ENCODE measurements at places on chromosomes 7 and 10. TPM values are rescaled to one million over a fixed set of nuclear protein-coding genes. Genes with fewer than 3 reads are reported as not detected.

GRCh38 chr7:151276666-151277590 is 28.4 kb upstream of the SMARCD3 start:
- H3K4me1 ChIP-seq: peaks cover 14% of the 10 kb centered on the region
- peak overlapping the region; percentile 66 for H3K4me3 ChIP-seq
- peaks cover 19% of the 10 kb centered on the region for H3K27me3 ChIP-seq
- peak overlapping the region; percentile 37 for H3K27ac ChIP-seq

DNA sequence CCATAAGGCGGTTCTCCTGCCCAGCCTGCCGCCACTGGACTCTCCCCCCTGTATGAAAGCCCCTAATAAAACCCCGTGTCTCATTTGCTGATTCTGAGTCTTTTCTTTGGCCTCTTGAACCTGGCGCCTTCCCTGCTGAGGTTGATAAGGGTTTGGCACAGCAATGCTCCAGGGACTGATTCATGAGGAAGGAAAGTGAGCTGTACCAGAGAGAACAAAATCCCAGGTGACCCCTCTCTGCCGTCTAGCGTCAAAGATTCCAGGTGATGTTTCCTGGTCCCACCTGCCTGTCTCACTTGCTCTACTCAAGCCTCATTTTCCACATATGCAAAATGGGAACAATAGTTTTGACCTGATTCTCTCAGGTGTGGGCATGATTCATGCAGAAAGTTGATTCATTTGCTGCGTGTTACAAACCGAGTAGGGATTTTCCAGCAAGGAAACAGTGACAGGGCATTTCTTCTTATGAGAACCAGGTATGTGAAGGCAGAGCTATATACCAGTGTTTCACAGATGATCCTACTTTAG is 730.6 kb upstream of the IGFBP3 start:
- no peaks in the 10 kb centered on the region for H3K27me3 ChIP-seq
- no peaks in the 10 kb centered on the region for H3K36me3 ChIP-seq
- H3K4me1 ChIP-seq: no peaks in the 10 kb centered on the region
- no peak overlapping the region for H3K4me3 ChIP-seq
- no peak for DNase-seq
- no peak overlapping the region for H3K27ac ChIP-seq

DNA sequence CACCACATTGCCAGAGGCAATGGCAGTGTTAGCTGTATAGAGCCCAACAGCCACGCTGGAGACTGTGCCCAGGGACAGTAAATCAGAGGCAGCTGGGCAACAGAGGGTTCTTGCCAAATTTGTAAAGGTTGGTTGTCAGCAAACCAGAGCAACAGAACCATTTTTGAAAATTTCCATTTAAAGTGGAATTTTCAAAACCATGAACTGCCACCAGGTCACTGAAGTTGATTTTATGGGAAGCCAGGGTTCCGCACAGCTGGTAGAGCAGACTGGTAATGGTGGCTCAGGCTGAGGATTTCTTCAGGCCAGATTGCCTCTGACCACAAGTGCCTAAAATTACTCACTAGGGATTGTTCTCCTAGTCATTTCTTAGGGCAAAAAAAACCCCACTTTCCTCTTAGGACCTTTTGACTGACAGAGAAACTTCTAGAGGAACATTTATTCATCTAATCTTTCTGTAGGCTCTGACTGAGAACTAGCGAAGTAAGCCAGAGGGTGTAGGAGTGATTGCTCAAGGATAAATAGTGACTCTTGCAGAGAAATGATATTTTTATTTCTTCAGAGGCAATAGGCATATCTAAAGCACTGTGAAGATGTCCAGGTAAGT is 342.4 kb downstream of the BBS9 start:
- H3K27me3 ChIP-seq: no peaks in the 10 kb centered on the region
- H3K36me3 ChIP-seq: no peaks in the 10 kb centered on the region
- H3K4me3 ChIP-seq: no peak overlapping the region
- no peak for DNase-seq
- no peaks in the 10 kb centered on the region for H3K4me1 ChIP-seq

GRCh38 chr7:37311355-37311754 is 137.3 kb downstream of the ELMO1 start:
- peaks cover 53% of the 10 kb centered on the region for H3K4me1 ChIP-seq
- H3K27me3 ChIP-seq: no peaks in the 10 kb centered on the region
- H3K4me3 ChIP-seq: no peak overlapping the region

- H3K27ac ChIP-seq: no peak overlapping the region
- no peak for DNase-seq
- H3K4me1 ChIP-seq: no peaks in the 10 kb centered on the region
- H3K27me3 ChIP-seq: no peaks in the 10 kb centered on the region
- H3K4me3 ChIP-seq: no peak overlapping the region
Observed at GRCh38 chr10:19421674-19422073, 373.1 kb downstream of the MALRD1 start.

DNA sequence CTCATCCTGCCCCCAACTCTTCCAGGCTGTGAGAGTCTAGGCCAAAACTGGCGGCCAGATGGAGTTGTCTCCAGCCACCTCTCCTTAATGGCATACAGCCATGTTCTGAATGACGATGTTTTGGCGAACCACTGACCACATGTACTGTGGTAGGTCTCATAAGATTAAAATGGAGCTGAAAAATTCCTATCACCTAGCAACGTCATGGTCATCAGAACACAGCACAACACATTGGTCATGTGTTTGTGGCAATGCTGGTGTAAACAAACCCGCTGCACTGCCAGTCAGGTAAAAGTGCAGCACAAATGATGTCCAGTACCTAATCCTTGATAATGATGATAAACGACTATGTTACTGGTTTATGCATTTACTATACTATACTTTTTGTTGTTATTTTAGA is 290.0 kb upstream of the MKI67 start:
- no peak for DNase-seq
- no peak overlapping the region for H3K4me3 ChIP-seq
- no peaks in the 10 kb centered on the region for H3K36me3 ChIP-seq
- no peaks in the 10 kb centered on the region for H3K27me3 ChIP-seq
- no peak overlapping the region for H3K27ac ChIP-seq
- H3K4me1 ChIP-seq: no peaks in the 10 kb centered on the region

ZSCAN25 gene
- 34.8 TPM for total RNA-seq

FAM25C gene
- not detected for total RNA-seq

GRCh38 chr7:19491821-19492452 is 216.9 kb downstream of the POLR1F start:
- no peak overlapping the region for H3K27ac ChIP-seq
- H3K36me3 ChIP-seq: no peaks in the 10 kb centered on the region
- H3K27me3 ChIP-seq: no peaks in the 10 kb centered on the region
- DNase-seq: no peak
- no peaks in the 10 kb centered on the region for H3K4me1 ChIP-seq
- H3K4me3 ChIP-seq: no peak overlapping the region

PDK4 gene
- total RNA-seq: not detected

- H3K4me1 ChIP-seq: no peaks in the 10 kb centered on the region
- no peaks in the 10 kb centered on the region for H3K36me3 ChIP-seq
- no peaks in the 10 kb centered on the region for H3K27me3 ChIP-seq
Observed at GRCh38 chr10:81548160-81548559, 326.8 kb upstream of the NRG3 start.

DNA sequence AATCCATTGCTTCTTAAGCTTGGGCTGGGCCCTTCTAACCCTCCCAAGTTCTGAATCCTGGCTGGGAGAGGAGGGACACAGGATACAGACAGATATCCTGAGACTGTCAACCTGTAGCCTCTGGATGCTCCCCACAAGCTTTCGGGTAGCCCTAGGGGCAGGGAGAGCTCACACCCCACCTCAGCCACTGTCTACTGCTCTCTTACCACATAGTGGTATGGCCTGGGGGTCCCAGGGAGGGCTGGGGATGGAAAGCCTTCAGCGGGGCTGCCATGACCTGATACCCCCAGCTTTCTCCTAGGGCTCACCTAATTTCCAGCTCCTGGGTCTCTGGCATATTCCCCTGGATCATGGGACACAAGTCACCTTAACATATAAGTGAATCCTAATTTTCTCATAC is 25.1 kb downstream of the CRHR2 start:
- no peak overlapping the region for H3K27ac ChIP-seq
- H3K27me3 ChIP-seq: no peaks in the 10 kb centered on the region
- H3K4me1 ChIP-seq: no peaks in the 10 kb centered on the region
- DNase-seq: no peak
- H3K4me3 ChIP-seq: no peak overlapping the region

HOXA6 gene
- not detected for total RNA-seq

ZNF727 gene
- total RNA-seq: not detected

GRCh38 chr10:62582804-62583208 is 208.6 kb downstream of the ZNF365 start:
- no peak overlapping the region for H3K27ac ChIP-seq
- peaks cover 6% of the 10 kb centered on the region for H3K27me3 ChIP-seq
- H3K4me3 ChIP-seq: no peak overlapping the region
- no peaks in the 10 kb centered on the region for H3K4me1 ChIP-seq

GRCh38 chr7:107981466-107981865 is 21.5 kb downstream of the LAMB1 start:
- DNase-seq: no peak
- H3K27ac ChIP-seq: no peak overlapping the region
- no peaks in the 10 kb centered on the region for H3K36me3 ChIP-seq
- H3K4me1 ChIP-seq: no peaks in the 10 kb centered on the region
- H3K4me3 ChIP-seq: no peak overlapping the region
- no peaks in the 10 kb centered on the region for H3K27me3 ChIP-seq

TDRD1 gene
- total RNA-seq: not detected

GRCh38 chr10:13414855-13415254 is 66.8 kb upstream of the SEPHS1 start:
- peaks cover 4% of the 10 kb centered on the region for H3K27me3 ChIP-seq
- H3K4me1 ChIP-seq: no peaks in the 10 kb centered on the region
- no peak overlapping the region for H3K4me3 ChIP-seq
- no peaks in the 10 kb centered on the region for H3K36me3 ChIP-seq
- H3K27ac ChIP-seq: no peak overlapping the region
